ENCODE measurements at places on chromosomes 7 and 10. TPM values are rescaled to one million over a fixed set of nuclear protein-coding genes. Genes with fewer than 3 reads are reported as not detected.
A peak's percentile ranks its signal among the peaks of the same experiment; 100 is the strongest.

GRCh38 chr10:35416619-35417312 is 80.5 kb downstream of the CCNY start:
- DNase-seq = peak; percentile 50
- H3K36me3 ChIP-seq = no peaks in the 10 kb centered on the region
- no peaks in the 10 kb centered on the region for H3K27me3 ChIP-seq
- peaks cover 54% of the 10 kb centered on the region for H3K4me1 ChIP-seq
- H3K27ac ChIP-seq = no peak overlapping the region
- no peak overlapping the region for H3K4me3 ChIP-seq

DNA sequence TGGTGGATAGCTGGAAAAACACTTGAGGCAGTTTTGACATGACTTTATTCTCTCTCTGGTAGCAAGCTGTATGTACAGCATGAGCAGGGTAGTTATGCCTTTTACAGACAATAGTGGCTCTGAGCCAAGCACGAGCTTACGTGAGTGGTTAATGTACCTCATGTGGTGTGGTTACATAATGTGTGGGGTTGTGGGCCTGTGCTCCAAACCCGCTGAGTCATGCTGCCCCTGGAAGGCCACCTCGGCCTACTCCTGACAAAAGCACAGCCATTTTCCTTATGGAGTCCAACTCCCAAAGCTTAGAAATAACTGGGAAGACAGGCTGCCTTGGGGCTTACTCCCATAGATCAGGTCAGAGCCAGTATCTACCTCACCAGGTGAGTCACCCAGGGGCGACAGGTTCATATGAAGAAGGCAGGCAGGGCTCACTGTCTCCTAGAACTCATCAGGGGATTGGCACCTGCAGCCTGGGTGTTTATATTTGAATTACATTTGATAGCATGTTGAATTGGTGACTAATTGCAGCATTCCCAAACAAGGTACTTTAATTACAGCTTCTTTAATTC is 404.5 kb downstream of the ADRA2A start:
- no peaks in the 10 kb centered on the region for H3K36me3 ChIP-seq
- no peak overlapping the region for H3K27ac ChIP-seq
- no peak for DNase-seq
- H3K4me1 ChIP-seq = no peaks in the 10 kb centered on the region
- H3K27me3 ChIP-seq = no peaks in the 10 kb centered on the region
- no peak overlapping the region for H3K4me3 ChIP-seq

- H3K27ac ChIP-seq = peak overlapping the region; percentile 90
- peaks cover 7% of the 10 kb centered on the region for H3K36me3 ChIP-seq
- no peak for DNase-seq
Measured at GRCh38 chr10:125021686-125022344, 79.9 kb downstream of the ZRANB1 start.

DNA sequence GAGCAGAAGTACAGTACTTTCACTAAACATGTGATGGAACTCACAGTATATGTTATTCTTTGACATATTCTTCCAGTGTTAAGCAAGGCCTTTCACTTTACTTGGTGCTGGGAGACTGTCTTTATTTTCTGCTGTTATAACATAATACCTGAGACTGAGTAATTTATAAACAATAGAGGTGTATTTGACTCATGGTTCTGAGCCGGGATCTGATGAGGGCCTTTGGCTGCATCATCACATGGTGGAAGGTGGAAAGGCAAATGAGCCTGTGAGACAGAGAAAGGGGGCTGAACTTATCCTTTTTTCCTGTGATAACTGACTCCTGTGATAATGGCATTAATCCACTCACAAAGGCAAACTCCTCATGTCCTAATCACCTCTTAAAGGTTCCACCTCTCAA is 1.4 kb downstream of the SUPV3L1 start:
- peak overlapping the region; percentile 96 for H3K4me3 ChIP-seq
- no peak for DNase-seq
- H3K36me3 ChIP-seq = peaks cover 8% of the 10 kb centered on the region

DNA sequence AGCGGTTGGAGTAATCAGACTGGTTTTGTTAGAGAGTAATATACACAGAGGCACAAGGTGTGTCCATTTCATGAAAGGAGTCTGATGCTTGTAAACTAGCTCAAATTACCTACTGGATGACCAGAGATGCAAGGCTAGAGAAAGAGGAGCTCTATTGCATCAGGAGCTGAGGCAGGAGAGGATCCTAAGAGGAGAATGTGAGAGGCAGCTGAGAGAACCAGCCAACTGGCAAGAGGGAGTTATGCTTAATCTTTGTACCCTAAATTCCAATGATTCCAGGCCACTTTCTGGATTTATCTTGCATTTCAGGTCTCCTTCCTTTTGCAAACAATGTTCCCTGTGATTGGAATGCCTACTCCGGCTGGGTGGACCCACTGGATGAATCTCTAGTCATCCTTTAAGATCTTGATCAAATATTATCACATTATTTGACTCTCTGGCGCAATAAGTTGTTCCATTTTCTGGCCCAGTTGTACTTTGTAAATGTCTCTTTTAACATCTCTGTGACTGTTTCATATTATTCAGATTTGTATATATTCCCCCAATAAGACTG is 57.5 kb upstream of the PTPN12 start:
- no peaks in the 10 kb centered on the region for H3K4me1 ChIP-seq
- H3K27me3 ChIP-seq = no peaks in the 10 kb centered on the region
- H3K36me3 ChIP-seq = no peaks in the 10 kb centered on the region

DNA sequence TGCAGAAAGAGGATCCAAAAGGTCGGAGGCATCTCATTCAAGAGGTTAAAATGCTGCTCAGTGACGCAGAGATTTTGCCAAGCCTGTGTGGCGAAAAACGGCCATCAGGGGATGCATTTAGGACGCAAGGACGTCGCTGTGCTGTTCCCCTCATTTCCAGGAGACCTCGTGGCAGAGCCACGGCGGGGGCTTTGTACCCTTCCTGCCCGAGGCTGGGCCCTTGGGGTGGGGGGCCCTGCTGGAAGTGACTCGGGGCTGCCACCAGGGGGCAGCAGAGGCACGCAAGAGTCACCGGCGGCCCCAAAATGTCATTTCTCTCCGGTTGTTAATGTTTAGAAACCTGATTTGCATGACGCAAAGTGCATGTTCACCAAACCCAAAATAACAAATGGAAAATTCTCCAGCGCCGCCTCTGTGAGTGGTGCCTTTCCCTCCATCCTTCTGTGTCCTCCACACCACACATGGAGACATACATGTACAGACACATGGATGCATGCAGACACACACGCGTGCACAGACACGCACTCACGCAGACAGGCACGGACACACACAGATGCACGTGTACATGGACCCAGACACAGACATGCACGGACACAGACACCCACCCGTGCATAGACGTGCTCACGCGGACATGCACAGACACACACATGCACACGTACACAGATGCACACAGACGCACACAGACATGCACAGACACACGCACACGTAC is 51.0 kb upstream of the NKX6-2 start:
- H3K4me3 ChIP-seq = no peak overlapping the region
- H3K27ac ChIP-seq = no peak overlapping the region
- DNase-seq = no peak
- no peaks in the 10 kb centered on the region for H3K36me3 ChIP-seq

DNA sequence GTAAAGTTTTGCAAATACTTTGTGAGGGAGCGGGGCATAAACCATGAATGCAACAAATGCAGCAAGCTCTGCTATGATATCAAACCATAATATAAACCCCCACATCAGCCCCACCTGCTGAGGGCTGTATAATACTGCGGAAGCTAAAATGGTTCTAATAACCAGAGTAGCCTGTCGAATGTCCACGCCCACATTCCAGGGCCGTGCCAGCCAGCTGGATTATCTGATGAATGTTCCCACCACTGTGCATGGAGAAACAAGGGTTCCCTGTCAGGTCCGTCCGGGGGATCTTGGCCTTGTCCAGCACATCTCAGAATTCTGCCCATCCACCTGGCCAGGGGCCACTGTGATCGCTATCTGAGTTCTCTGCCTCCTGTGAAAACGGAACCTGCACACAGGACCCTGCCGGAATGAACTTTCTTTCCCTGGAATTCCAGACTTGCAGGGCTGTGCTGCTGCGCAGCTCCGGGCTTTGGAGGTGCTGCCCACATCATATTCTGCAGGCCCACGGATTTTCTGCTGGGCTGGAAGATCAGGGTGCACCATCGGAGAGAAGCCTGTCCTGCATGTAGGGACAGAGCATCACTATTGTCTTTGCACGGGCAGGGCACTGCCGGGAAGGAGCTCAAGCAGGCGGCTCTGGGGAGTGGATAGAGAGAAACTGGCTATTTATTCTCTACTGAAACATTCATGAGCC is 77.0 kb upstream of the GNA12 start:
- H3K27me3 ChIP-seq = no peaks in the 10 kb centered on the region
- no peaks in the 10 kb centered on the region for H3K4me1 ChIP-seq
- H3K4me3 ChIP-seq = no peak overlapping the region
- DNase-seq = no peak

- H3K36me3 ChIP-seq = no peaks in the 10 kb centered on the region
- H3K4me3 ChIP-seq = peak within 1 kb of the TSS; percentile 41
- H3K4me1 ChIP-seq = no peaks in the 10 kb centered on the region
- no peaks in the 10 kb centered on the region for H3K27me3 ChIP-seq
- H3K27ac ChIP-seq = no peak within 1 kb of the TSS
Measured at GRCh38 chr7:45888185-45888992, at the start of gene IGFBP1. IGFBP1 (plus strand) TSS chr7:45888488; CDS start chr7:45888653, 165 bp downstream.

DNA sequence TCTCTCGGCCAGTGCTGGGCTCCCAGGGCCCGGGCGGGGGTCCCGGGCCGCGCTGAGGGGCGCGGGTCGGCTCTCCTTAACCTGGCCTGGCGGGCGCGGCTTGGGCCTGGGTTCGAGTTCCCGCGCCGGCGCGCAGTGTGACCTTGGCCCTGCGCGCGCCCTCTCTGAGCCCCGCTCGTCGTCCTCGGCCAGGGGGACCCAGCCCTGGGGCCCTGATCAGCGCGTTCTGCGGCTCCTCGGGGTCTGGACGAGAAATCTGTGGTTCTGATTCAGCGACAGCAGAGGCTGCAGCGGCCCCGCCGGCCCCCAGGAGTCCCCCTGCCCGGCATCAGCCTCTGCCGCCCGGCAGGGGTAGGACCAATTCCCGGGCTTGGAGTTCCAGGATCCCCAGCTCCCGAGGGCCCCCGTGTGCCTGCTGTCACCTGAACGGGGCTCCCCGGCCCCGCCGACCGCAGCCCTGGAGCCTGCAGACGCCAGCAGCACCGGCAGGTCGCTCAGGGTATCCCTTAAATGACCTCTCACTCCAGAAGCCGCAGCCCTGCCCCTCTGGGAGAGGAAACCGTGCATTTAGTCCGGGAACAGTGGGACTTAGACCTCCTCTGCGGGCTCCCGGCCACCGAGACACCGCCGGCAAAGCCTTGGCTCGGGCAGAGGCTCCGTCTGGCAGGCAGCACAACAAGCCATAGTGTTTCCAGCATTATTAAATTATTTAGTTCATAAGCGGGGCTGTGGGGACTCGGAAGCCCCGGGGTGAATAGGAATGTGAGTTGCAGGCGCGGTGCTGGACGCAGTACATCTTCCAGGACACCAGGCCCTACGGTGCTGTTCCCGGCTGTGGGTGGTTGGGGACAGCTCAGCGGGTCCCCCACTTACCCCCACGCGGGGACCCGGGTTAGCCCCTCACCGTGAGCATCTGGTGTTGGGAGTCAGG is 572 bp downstream of the CHST12 start:
- H3K36me3 ChIP-seq = no peaks in the 10 kb centered on the region

- no peaks in the 10 kb centered on the region for H3K27me3 ChIP-seq
- DNase-seq = peak; percentile 38
- no peak overlapping the region for H3K27ac ChIP-seq
Measured at GRCh38 chr10:129350690-129351089, 116.4 kb upstream of the MGMT start.

Gene ANK3
- 189 TPM for total RNA-seq

Gene HSPA12A
- total RNA-seq = 11.5 TPM

Gene CPED1
- total RNA-seq = 19.0 TPM

Gene ICA1
- 51.8 TPM for total RNA-seq
